ENCODE measurements at places on chromosomes 5 and 9. TPM values are rescaled to one million over a fixed set of nuclear protein-coding genes. Genes with fewer than 3 reads are reported as not detected.
A peak's percentile ranks its signal among the peaks of the same experiment; 100 is the strongest.

GRCh38 chr9:19552282-19553105, 143.7 kb downstream of the ACER2 start:
- DNase-seq, result no peak

DNA sequence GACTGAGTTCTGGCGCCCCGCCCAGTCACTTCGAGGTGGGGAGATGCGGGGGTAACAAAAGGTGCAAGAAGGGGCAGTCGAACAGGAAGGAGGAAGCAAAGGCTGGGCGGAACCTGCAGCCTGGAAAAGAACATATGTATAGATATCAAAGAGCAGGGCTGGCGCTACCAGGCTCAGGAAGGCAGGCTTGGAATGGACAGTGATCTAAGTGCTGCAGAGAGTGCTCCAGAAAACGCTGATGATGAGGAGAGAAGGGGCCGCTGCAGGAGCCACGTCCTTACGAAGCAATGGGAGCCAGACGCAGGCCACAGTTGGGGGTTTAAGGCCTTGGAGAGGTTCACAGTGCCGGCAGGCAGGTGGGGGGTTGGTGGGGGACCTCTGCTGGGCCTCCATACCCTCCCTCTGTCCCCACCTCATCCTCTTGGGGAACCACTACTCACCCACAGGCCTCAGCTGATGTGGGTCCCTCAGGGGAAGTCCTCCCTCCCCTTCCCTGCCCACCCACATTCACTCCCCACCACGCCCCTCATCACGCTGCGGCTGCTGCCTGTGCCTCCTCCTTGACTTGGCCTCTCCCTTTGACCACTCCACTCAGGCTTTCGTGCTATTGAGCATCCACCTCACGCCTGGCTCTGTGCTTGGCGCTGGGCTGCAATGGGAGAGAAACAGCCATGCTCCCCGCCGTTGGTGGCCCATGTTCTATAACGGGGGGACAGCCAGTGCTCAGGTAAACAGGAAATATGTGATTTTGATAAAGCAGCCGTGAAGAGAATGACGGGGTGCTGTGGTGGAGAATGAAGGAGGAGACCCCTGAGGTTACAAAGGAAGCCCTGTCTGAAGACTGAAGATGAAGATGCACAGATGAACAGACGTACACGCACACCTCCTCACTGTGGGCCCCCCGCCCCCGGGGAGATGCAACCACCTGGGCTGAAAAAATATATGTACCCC, 40.5 kb upstream of the RPL26L1 start:
- DNase-seq, result no peak

DNA sequence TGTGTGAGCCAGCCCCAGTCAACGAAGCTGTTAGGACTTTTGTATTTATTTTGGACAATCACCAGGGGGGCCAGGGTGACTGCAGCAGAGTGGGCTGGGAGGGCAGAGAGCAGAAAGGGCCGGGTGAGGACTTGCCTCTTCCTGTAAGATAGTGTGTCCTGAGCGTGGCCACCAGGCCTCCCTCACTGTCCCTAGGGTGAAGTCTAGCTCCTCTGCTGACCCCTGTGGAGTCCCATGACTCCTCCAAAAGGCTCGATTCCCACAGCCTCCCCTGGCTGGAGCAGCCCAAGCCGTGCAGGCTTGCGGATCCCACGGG, 147.8 kb downstream of the RXRA start:
- no peak for DNase-seq

DNA sequence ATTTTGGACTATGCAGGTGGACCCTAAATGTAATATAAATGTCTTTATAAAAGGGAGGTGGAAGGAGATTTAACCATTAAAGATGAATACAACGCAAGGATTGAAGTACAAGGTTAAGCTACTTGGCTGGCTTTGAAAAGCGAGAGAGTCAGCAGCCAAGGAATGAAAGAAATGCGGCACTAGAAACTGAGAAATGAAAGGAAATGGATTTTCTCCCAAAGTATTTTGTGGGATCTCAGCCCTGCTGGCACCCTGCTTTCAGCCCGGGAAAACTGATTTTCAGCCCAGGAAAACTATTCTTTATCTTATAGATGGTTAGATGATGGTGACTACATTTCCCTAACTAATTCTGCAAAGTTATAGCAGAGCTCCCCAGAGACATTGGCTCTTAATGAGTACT, 1349.6 kb upstream of the C9orf72 start:
- DNase-seq, result no peak

DNA sequence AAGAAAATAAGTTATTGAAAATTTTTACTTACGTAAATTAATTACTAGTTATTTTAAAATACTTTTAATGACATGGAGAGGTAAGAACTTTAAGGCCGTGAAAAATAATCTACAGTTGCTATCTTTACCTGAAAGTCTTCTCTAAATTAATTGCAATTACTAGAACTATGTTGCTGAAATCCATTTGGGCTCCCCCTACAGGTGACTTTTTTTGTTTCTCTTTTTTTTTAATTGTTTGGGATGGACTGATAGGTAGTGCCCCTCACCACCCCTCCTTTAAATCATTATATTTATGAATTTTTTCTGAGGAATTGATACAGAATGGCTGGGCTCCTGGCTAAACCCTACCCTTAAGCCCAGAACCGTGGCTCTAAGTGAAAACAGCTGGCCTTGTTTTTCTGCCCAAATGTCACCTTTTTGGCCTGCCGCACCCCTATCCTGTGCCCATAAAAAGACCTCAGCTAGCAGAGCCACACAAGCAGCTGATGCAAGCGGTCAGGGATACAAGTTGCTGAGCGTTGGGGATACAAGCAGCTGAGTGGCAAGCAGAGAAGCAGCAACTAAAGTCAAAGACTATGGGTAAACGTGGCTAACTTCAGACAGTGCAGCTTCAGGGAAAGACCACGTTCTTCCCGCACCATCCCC, 315.2 kb upstream of the ACO1 start:
- DNase-seq, result no peak

DNA sequence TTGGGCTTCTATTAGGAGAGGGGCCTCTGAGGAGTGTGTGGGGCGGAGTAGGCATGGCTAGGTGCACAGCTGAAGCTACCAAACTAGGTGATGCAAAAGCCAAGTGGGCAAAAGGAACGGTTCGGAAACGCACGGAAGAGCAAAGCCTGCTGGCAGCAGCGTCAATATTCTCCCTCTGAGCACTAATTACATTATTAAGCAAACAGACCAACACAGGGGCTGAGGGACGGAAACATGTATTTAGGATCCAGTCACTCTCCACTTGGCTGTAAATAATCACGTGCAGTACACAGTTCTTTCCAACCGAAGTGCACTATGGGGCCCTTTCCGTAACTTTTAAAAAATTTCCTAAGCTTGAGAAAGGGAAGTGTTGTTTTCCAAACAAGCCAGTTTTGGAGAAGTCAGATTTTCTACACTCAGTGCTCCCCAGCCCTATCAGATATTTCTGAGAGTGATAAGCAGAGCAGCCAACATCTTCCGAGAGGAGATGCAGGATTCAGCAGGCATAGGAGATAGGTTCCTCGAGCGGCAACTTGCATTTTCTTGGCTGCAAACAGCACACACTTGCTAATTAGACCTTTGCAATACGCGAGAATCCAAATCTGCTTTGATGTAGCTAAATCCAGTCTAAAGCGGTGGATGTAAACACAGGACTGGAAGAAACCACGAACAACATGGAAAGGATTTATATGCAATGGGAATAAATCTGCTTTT, 217.2 kb upstream of the TBCA start:
- no peak for DNase-seq

GRCh38 chr5:1463326-1464095, 18.3 kb upstream of the SLC6A3 start:
- DNase-seq, result peak; percentile 51

GRCh38 chr5:66992547-66992946, 204.1 kb downstream of the CD180 start:
- no peak for DNase-seq

- DNase-seq, result peak; percentile 54
Measured at GRCh38 chr9:127180457-127181314, 58.3 kb upstream of the ANGPTL2 start.

DNA sequence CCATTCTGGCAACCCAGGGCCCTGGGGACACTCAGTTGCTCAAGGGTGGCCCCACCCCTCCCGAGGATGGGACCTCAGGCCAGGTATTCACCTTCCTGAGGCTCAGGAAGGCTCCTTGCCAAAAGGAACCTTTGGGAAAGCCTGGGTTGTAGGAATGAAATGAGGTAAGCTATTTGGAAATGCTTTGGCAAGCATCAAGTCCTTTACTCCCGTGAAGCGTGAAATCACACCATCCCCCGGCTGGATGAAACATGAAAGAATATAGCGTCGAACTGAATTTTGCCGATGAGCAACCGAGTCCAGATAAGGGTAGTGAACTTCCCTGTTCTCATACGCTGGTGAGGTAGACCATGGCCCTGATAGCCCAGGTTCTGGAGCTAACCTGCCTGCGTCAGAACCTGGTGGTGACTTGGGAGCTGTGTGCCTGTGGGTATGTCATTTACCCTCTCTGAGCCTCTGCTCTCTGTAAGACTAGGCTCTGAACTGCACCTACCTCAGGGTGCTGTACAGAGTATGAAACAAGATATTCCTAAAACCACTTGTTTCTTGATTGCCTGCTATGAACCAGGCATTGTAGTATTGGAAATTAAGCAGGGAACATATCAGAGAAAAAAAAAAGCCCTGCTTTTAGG, 105.3 kb upstream of the BOD1 start:
- no peak for DNase-seq

DNA sequence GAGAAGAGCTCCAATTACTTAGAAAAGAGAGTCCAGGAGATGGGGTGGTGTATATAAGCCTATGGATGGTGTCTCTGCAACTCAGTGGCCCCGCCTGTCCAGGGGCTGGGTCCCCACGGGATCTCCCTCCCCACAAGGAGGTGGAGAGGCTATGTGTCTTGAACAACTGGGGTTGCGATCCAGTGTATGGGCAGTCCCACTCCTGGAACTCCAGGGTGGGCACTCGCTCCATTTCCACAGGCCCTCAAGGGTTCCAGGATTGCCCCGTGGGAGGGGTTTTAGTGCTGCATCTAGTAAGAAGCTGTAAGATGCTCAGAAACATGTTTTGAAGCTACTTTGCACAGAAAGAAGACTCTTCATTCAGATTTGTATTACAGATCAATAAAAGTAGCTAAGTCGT, 558 bp upstream of the SMAD5 start:
- peak; percentile 59 for DNase-seq

DNA sequence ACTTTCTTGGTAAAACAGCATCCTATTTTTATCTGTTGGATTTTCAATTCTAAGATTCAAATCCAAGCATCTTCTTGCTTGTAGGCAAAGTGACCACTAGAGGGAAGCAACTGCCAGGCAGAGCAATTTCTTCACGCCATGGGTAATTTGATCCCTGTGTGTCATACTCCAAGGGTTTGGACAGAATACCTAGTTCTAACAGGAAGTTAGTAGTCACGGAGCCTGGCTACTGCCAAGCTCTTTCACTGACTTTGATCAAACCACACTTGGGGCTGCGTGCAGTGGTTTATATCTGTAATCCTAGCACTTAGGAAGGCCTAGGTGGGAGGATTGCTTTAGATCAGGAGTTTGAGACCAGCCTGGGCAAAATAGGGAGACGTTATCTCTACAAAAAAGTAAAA, 473.6 kb upstream of the TNC start:
- DNase-seq, result no peak

DNA sequence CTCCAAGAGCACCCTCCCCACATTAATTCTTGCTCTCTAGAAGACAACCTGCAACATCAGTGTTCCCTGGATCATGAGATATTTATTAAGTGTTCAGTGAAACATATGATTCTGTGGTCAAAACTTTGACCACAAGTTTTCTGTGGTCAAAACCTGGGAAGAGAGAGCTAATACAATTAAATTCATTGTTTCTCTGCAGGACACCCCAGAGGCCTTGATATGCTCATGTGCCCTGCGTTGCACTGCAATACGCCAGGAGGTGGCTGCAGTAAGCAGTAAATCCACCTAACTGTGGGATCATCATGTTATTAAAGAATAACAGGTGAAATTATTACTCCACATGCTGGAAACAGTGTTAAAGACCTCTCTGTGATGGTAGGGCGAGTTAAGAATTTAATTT, 109.3 kb upstream of the SPDL1 start:
- DNase-seq, result no peak

ENTPD2 gene
- total RNA-seq, result 24.3 TPM

FUT7 gene
- total RNA-seq, result 0.18 TPM

PCDHGC5 gene
- total RNA-seq, result 3.8 TPM

SPARC gene
- total RNA-seq, result 3,484 TPM

All from sciatic nerve (tissue), 2 donors.